ENCODE measurements at places on chromosomes 4 and X.

- no peak for DNase-seq
Observed at GRCh38 chr4:159111416-159111815, 8.5 kb downstream of the RAPGEF2 start.

- DNase-seq, result no peak
Observed at GRCh38 chrX:68114573-68115129, 318.6 kb downstream of the OPHN1 start.

DNA sequence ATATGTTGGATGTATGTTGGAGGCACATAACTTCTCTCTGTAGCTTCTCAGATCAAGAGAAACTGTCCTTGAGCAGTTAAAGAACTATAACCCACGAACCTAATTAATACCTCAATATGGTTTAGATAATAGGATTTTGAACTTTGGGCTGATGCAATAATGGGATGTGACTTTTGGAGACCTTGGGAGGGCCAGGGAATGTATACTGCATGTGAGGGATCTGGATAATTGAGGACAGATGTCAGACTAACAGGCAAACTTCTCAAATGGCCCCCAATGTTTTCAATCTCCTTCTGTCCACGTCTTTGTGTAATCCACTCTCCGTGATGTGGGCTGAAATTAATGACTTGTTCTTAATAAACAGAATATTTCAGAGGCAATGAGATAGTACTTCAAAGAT is 202.2 kb upstream of the FAT4 start:
- DNase-seq, result no peak

DNA sequence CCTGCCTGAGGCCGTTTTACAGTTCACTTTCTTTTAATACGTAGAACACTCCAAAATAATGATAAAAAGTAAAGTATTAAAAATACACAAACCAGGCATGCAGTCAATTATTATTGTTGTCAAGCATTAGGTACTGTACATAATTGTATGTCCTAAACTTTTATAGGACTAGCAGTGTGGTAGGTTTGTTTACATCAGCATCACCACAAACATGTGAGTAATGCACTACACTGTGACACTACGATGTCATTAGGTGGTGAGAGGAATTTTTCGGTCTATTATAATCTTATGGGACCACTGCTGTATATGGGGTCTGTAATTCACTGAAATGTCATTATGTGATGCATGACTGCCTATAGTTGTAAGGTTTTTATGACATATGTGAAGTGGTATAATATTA is 149.5 kb upstream of the SH3RF1 start:
- DNase-seq, result no peak

DNA sequence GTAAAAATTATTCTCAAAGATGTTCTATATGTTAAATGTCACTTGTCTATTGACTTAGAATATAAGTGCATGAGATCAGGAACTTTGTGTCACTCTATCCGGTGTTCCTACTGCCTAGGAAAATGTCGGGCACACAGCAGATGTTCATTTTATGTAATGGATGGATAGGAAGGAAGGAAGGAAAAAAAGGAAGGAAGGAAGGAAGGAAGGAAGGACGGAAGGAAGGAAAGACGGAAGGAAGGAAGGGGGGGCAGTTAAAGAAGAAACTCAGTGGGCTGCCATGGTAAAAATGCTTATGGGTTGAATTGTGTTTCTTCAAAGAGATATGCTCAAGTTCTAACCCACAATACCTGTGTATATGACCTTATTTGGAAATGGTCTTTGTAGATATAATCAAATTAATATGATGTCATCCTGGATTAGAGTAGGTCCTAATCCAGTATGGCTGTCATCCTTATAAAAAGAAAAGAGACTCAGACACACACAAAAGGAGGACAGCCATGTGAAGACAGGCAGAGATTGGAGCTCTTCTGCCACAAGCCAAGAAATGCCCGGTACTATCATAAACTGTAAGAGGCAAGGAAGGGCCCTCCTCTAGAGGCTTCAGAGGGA is 86.3 kb downstream of the COL25A1 start:
- DNase-seq, result no peak

DNA sequence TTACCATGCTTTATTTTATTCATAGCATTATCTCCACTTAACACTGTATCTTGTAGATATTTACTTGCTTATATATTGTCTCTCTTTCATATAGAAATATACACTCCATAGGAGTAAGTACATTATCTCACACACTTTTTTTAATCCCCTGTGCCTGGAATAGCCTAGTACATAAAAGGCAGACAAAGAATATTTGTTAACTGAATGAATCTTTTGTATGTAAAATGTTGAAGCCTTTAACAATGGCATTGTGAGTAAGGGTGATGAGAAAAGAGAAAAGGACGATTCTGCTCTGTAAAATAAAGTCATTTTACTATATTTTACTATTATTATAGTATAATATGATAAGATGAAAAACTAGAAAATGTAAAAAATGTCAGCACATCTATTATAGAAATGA is 97.7 kb upstream of the PDHA2 start:
- DNase-seq, result no peak

GRCh38 chrX:791479-792034 is 161.0 kb downstream of the SHOX start:
- DNase-seq, result no peak

DNA sequence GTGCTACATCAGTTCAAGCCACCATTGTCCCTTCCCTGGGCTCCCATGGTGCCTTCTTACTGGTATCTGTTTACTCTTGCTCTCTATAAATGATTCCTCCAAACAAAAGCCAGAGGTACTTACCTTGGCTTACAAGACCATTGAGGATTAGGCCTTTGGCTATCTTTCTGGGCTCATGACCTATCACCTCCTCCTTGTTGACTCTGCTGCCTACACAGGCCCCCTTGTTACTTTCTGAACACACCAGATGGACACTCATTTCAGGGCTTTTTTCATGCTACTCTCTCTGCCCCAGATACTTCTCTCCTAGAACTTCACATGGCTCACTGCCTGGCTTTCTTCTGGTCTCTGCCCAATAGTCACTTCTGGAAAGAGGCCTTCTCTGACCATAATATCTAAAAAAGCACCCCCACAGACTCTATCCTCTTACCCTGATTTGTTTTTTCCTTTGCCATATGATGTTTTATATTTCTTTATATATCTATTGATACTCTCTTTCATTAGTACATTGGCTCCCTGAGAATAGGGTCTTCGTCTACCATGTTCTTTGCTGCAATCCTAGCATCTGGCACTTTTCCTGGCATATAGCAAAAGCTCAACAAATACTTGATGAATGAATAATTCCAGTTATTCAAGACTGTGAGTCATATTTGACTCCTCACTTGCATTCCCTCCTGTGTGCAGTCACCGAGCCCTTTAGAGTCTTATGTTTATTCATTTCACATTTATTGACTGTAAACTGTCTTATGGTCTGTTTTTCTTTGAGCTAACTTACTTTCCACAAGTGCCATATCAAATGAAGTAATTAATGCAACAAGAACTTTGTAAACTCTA is 27.1 kb upstream of the TAPT1 start:
- no peak for DNase-seq

- DNase-seq, result no peak
Observed at GRCh38 chr4:112377171-112377570, 80.0 kb downstream of the ALPK1 start.

- no peak for DNase-seq
Observed at GRCh38 chr4:41179498-41180195, 34.7 kb downstream of the APBB2 start.

GRCh38 chrX:15055146-15055930 is 182.1 kb downstream of the MOSPD2 start:
- DNase-seq, result no peak

DNA sequence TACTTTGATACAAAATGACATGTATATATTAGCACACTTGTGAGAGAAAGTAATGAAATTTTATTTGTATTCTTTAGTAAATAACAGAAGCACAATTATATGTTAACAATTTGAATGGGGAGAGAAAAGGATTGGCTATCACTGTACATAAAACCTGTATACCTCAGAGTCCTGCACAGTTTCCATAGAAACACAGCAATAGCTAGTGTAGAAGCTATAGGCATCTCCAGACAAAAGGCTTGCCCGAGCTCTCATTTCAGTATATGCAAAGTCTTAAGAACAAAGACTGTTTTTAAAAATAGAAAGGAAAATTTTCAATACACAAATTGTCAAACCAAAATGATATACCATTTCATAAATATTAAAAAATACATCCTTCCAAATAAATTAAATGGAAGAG is 38.5 kb downstream of the GPM6A start:
- DNase-seq, result no peak

DNA sequence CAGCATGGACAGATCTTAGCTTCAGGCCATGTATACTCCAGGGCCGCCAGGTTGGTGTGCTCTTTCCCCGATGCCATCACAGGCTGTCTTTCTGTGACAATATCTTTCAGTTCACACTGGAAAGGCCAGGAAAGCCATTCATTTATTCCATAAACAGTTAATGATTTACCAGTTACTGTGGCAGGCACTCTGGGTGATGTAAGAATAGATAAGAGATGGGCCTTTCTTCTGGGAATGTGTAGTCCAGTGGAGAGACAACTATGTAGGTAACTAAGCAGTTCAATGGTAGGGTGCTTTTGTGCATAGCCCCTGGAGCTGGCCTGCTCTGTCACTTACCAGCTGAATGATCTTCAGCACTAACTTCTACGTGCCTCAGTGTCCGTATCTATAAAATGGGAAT is 46.3 kb upstream of the LEF1 start:
- no peak for DNase-seq

- no peak for DNase-seq
Observed at GRCh38 chr4:125116431-125116830, 198.3 kb upstream of the FAT4 start.

- no peak for DNase-seq
Observed at GRCh38 chr4:98653890-98654867, 4.2 kb downstream of the TSPAN5 start.

GRCh38 chrX:133475521-133475920 is 60.2 kb upstream of the GPC4 start:
- DNase-seq, result no peak

- DNase-seq, result no peak
Observed at GRCh38 chr4:137968956-137969678, 273.0 kb downstream of the SLC7A11 start.

GRCh38 chrX:70421618-70422017 is 1.5 kb upstream of the GDPD2 start:
- no peak for DNase-seq

- no peak for DNase-seq
Observed at GRCh38 chrX:118631586-118631985, 95.8 kb upstream of the IL13RA1 start.

DNA sequence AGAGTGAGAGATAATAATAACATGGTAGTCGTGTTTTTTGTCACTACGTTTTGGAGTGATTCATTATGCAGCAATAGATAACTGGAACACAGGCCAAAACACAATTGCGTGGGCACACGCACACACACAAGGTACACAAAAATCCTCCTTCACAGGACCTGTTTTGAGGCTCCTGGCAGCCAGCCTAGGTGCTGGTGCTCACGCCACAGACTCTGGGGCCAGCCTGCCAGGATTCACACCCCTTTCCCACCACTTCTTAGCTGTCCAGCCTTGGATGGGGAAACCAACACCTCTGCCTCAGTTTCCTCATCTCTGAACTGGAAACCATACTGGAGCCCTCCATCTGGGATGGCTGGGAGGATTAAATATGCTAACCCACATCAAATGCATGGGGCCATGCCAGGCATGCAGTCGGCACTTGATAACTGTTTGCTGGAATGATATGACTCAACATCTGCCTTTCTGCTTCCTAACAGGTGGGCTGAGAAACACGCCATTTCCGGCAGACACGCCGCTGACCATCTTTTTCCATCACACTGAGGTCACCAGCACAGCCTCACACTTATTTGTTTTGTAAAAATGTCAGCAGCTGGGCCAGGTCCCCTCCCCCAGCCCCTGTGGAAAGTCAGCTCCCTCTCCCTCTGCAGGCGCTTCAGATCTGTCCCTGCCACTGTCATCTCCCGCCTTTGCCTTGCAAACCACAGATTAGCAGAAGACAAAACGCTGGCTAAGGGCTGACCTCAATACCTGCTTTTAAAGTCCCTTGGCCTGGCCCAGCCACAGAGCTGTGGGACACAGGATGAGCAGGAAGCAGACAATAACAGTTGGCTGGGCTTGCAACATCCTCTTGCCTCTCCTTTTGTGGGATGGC is 237.5 kb downstream of the BCOR start:
- DNase-seq, result peak; percentile 72

GRCh38 chr4:44086753-44087152 is 361.9 kb downstream of the KCTD8 start:
- no peak for DNase-seq

GRCh38 chr4:41586675-41587225 is 48.8 kb downstream of the LIMCH1 start:
- DNase-seq, result no peak

- DNase-seq, result no peak
Observed at GRCh38 chrX:48826135-48826875, at the start of gene ERAS. Gene ERAS, plus strand, starts transcription at chrX:48826513. Its CDS starts 2,611 bp downstream, at chrX:48829124.

DNA sequence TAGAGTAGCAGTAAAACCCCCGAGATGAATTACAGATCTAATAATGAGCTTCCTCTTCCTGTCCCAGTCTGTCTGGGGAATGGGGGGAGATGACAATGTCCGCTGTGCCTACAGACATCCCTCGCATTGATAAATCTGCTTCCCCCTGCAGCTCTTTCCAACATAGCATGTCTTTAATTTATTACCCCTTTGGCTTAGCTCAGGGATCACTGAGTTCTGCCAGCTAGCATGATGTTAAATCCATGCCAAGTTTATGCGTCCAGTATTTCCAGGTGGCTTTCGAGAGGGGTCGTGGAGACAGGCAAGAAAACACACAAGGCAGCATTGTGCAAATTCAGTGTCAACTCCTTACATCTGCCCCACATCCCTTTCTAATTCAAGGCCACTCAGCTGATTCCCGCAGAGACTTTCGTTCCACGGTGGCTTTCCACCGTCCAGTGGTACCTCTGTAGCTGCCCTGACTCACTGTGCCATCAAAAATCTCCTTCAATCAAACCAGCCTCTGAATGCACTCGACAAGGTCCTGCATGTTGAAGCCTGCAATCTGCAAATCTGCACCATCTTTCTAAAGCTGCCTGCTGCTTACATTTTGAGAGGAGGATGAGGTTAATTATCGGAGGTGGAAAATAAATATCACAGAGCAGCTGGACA is 75.1 kb downstream of the MXRA5 start:
- DNase-seq, result no peak

DNA sequence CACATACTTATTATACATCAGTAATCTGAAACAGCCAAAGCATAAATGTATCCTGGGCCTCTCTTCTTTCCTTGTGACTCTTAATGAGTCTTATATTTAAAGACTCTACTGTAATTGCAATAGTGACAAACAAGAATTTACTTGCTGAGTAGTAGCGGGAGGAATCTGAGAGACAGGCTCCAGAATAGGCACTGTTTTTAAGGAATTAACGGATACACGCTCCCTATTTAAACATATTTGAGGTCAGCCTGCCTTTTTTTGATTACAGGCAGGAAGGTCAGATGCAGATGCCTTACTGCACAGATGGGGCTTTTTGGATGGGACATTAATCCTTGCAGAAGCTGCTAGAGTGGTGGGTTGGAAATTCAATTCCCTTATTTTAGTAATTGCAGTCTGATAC is 196.3 kb upstream of the ANXA3 start:
- no peak for DNase-seq

- no peak for DNase-seq
Observed at GRCh38 chr4:160159457-160159856, 1056.6 kb downstream of the RAPGEF2 start.

GRCh38 chr4:80010316-80010715 is 62.7 kb downstream of the ANTXR2 start:
- DNase-seq, result no peak

Measured in effector memory CD4-positive, alpha-beta T cell (primary cell).